HS-27A (cell line): ENCODE measurements at places on chromosomes 6 and 20.
A peak's percentile ranks its signal among the peaks of the same experiment; 100 is the strongest.

DNA sequence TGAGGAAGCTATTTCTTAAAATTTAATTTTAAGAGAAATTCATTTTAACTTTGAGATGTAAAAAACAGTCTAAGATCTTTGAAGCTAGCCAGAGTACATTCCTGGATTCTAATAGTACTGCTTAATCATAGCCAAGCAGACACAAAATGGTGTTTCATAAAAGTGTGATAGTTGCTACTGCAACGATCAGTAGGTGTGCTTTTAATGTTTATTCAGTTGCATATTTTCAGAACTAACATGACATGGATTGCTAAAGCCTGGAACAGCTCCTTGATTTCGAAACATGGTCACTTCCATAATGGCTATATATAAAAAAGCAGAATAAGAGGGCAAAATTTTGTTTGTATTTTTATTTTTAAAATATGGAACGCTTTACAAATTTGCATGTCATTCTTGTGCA lies 35.5 kb downstream of the SESN1 start:
- no peak for DNase-seq

DNA sequence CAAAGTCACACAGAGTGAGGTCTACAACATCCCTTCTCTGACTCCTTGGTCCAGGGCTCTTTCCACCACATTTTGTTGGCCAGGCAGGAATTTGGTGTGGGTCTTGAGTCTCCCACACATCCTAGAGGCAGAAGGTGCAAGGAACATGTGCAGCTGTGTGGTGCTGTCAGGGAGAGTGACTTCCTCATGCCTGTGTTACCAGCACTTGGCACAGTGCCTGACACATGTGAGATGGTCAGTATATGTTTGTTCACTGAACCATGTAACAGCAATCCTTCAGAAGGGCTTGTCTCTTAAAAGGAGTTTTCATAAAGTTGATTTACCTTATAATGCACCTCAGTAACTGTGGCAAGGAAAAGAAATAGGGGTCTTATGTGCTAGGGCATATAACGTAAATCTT lies 168.5 kb downstream of the CDC5L start:
- DNase-seq: no peak

DNA sequence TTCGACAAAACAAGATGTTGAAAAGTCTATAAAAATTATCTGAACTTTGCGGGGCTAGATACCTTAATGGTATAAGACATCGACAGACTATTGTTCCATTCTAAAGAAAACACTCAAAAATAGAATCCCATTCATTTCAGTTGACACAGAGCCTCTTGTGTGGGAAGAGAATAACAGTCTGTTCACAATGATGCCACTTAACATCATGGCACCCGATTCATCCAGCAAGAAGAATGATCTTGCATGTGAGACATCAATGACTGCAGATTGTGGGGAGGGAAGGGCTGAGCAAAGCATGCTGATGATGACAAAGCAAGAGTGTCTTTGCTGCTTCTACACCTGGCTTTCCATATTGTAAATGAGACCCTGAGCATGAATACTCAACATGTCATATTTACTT lies 49.7 kb upstream of the ARMH2 start:
- no peak for DNase-seq

- no peak for DNase-seq
Measured at GRCh38 chr6:12717356-12717755, 789 bp downstream of the PHACTR1 start.

GRCh38 chr6:158926414-158926813 lies 73.6 kb downstream of the RSPH3 start:
- peak; percentile 61 for DNase-seq

- DNase-seq: no peak
Measured at GRCh38 chr6:85866758-85867401, 224.2 kb upstream of the SYNCRIP start.

DNA sequence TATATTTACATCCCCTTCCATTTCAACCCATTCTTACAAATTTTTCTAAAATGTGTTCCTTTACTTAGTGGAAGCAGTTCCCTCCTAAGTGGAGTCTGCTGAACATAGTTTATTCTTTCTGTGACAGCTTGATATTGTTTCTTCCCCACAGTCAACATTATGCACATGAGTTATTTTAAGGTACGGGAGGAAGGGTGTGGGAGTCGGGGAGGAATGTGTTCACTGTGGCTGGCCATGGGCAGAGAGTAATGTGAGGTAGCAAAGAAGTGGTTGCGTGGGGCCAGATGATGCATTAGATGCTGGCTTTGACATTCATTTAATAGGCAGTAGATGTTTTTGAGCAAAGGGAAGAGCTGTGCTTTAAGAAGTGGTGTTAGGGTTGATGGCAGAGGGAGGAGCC lies 98.5 kb downstream of the ARMC2 start:
- DNase-seq: no peak

GRCh38 chr20:45890077-45890984 lies 677 bp downstream of the NEURL2 start:
- no peak for DNase-seq

GRCh38 chr6:142965164-142965563 lies 20.2 kb upstream of the HIVEP2 start:
- DNase-seq: no peak

GRCh38 chr6:41696788-41697187 lies 38.6 kb downstream of the TFEB start:
- DNase-seq: no peak

GRCh38 chr20:63060057-63060991 lies 53.6 kb upstream of the BHLHE23 start:
- DNase-seq: no peak

DNA sequence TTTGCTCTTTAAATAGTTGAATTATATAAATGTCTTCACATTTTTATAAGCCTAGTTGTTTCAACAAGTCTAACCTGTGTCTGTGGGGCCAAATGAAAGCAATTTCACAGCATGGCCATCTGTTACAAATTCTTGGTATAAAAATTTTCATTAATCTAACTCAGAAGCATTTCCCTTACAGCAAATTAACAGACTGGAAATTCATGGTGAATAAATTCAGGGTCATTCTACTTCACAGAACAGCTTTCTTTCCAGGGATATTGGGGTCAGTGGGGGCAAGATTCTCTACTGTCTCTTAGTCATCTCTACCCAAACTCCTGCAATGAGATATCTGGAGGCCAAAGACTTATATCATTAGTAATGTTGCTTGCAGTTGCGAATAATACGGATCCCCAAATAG lies 352.1 kb downstream of the MMUT start:
- DNase-seq: no peak

DNA sequence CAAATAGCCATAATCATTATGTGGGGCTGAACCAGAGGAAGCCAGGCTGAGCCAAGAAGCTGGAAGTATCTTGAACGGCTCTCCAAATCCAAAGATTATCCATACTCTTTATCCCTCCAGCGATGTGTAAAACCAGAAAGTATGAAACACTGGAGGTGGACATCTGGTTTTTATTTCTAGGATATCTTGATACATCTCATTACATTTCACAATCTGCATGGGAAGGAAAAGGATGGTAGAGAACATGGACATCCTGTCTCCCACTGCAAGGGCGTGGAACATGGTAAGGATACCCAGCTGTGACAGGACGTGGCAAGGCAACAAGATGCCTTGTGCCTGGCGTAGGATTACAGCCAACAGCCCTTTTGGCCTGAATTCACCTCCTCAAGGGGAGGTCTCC lies 20.1 kb downstream of the TRIM27 start:
- DNase-seq: no peak

GRCh38 chr20:44396369-44397130 lies 41.1 kb downstream of the HNF4A start:
- DNase-seq: no peak

DNA sequence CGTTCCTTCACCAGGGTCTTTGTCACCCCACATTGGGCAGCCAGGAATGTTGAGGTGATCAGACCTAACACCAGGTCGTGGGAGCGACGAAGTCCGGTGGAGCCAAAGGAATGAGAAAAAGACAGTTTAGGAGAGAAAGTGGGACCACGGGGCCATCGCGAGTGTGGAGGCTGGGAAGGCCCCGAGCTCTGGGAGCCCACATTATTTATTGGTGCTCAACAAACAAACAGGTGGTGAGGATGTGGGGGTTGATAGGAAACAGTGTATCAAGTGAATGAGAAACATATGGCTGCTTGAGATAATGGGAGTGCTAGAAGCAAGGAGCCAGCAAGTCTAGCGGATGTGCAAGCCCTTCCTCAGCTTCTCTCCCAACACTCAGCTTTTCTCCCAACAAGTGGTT lies 287.1 kb upstream of the SGK1 start:
- no peak for DNase-seq

GRCh38 chr20:63417097-63417737 lies 55.2 kb downstream of the KCNQ2 start:
- DNase-seq: no peak

GRCh38 chr6:331622-332521 lies 39.6 kb downstream of the DUSP22 start:
- no peak for DNase-seq

DNA sequence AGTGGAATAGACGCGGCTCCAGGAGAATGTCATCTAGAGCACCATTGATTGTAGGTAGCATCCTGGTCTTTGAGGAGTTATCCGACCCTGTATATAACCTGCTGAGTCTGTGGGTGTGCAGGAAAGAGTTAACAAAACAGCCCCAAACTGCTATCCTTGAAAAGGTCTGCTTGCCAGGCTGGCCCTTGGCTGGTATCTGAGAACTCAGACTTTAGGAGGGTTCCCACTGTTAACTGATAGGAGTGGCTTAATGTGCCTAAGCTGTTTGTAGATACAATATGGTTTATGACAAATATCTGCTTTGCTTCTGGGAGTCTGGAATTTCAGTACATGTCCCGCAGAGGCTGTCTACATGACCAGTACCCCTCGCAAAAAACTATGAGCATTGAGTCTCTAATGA lies 27.6 kb upstream of the MCUR1 start:
- DNase-seq: no peak

DNA sequence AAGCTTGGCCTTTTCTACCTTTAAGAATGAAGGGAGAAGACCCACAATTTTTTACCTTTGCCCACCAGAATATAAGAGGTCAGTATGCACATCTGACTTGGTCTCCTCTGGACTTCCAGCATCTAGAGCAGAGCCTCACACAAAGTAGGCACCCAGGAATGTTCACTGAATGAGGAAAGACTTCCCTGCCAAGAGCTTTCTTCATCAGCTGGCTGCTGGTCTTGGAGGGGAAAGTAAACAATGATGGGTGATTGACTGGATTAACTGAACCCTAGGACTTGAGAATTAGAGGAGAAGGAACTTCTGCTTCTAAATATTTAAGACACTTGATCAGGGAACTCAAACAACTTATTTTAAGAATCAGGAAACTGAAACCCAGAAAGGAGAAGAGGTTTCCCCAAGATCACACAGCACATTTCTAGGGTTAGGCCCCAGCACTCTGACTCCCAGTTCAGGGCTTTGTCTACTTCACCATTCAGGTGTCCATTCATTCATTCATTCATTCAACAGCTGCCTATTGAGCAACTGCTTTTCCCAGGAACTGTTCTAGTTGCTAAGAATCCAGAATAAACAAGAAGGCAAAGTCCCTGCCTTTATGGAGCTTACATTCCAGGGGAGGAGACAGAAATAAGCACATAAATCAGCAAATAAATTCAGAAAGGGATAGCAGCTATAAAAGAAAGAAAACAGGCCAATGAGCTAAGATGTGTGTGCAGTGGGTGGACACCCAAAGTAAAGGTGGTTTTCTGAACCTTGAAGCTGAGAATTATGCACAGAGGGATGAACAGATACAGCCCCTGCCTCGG lies 216.9 kb upstream of the LRFN2 start:
- DNase-seq: no peak

DNA sequence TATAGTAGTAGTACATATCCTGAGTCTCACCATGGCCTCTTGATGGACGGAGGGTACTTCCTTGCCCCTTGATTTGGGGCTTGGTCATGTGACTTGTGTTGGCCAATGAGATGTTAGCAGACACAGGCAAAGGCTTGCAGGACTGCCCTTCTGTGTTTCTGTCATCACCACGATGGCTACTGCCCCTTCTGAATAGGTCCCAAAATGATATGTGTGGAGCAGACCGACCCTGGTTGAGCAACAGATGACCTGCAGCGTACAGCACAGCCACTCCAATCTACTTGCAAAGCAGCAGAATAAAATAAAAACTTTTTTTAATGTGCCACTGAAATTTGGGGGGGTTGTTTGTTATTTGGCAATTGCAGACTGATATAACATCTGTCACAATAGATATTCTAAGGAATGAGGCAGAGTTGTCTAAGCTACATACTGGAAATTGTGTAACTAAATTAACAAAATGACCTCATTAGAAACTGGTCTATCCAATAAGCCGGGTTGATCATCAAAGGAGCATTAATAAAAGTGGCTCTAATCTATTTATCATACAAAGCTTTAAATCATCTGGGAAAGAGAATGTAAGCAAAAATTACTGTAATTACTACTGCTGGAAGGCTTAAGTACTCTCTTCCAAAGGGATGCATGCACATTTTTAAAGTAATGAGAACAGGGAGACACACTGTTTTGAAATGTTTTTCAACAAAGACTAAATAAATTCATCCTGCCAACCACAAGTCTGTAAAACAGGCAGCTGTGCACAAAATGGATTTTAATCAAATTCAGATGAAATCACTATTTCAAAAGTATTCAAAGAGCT lies 209.5 kb downstream of the KIF16B start:
- DNase-seq: no peak

GRCh38 chr6:26064619-26065257 lies 22.5 kb upstream of the HFE start:
- no peak for DNase-seq

- DNase-seq: no peak
Measured at GRCh38 chr6:134031696-134032255, 20.6 kb downstream of the SLC2A12 start.
